ENCODE measurements at places on chromosomes 16 and 17. TPM values are rescaled to one million over a fixed set of nuclear protein-coding genes. Genes with fewer than 3 reads are reported as not detected.

Gene PPP1R27
- 5.7 TPM for total RNA-seq

Gene TTYH2
- 35.6 TPM for total RNA-seq

Gene KRTAP4-3
- total RNA-seq, result not detected

Gene HBA1
- total RNA-seq, result 5,051 TPM

Gene ARHGDIG
- 1.6 TPM for total RNA-seq

Gene MYH11
- 11.3 TPM for total RNA-seq

Gene CIBAR2
- not detected for total RNA-seq

Gene RNF157
- 13.4 TPM for total RNA-seq

Gene FDXR
- total RNA-seq, result 7.5 TPM

Gene TMEM106A
- total RNA-seq, result 18.2 TPM
